ENCODE measurements at places on chromosomes 7 and 10.
A peak's percentile ranks its signal among the peaks of the same experiment; 100 is the strongest.

GRCh38 chr10:114491933-114492332 lies 87.6 kb upstream of the AFAP1L2 start:
- DNase-seq, result no peak

DNA sequence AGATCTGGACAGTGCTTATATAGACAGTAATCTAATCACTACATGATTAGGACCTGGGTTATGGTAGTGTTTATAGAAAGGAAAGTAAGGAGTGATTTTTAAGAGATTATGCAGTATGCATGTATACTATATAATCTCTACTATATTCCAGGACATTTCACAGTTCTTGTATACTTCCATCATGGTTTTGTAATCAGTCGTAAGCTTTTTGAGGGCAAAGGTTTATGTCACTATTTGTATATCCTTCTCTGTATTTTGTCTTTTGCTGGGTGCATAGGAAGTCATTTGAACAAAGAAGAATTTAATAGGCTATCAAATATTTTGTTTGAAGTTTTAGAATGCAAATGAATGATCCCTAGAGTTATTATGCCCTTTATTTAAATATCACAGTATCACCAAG lies 39.2 kb downstream of the RSBN1L start:
- DNase-seq, result no peak

- no peak for DNase-seq
Measured at GRCh38 chr7:50264908-50265307, 39.6 kb upstream of the IKZF1 start.

GRCh38 chr10:4283846-4284610 lies 499.0 kb upstream of the KLF6 start:
- DNase-seq, result no peak

GRCh38 chr10:129725011-129725410 lies 239.1 kb downstream of the EBF3 start:
- DNase-seq, result no peak

GRCh38 chr7:149776848-149777407 lies 3.5 kb upstream of the ZNF467 start:
- no peak for DNase-seq

- DNase-seq, result no peak
Measured at GRCh38 chr10:35211390-35211789, 84.7 kb downstream of the CREM start.

GRCh38 chr7:106243893-106244292 lies 40.9 kb downstream of the NAMPT start:
- no peak for DNase-seq

DNA sequence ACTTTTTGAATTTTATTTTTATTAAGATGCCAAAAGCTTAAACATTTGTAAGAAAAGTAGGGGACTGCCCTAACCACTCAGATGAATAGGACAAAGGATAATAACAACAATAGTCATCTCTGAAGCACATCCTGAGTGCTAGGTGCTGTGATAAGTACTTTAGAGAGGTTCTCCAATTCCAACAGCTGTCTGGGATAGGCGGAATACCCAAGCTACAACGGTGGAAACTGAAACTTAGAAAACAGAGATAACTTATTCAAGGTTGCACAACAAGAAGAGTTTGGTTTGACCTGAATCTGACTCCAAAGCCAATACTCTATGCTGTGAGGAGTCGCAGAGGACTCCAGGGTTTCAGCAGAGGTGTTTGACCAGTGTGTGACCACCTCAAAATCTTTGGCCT lies 2.0 kb downstream of the RTKN2 start:
- DNase-seq, result no peak

GRCh38 chr7:116150588-116150987 lies 59.8 kb upstream of the TES start:
- DNase-seq, result peak; percentile 42

DNA sequence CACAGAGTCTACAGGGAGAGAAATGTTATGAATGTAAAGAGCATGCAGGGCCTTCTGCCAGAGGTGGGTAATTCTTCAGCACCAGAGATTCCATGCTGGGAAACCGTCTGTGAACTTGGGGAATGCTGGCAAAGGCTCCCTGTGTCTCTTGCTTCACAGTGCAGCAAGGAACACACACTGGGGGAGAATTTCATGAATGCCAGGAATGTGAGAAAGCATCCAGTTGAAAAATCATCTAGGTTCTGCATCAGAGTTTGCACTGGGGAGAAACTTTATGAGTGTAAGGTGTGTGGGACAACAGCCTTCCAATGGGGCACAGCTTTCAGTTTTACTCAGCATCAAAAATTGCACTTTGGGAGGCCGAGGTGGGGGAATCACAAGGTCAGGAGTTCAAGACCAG lies 224.3 kb upstream of the IGFBP3 start:
- no peak for DNase-seq

DNA sequence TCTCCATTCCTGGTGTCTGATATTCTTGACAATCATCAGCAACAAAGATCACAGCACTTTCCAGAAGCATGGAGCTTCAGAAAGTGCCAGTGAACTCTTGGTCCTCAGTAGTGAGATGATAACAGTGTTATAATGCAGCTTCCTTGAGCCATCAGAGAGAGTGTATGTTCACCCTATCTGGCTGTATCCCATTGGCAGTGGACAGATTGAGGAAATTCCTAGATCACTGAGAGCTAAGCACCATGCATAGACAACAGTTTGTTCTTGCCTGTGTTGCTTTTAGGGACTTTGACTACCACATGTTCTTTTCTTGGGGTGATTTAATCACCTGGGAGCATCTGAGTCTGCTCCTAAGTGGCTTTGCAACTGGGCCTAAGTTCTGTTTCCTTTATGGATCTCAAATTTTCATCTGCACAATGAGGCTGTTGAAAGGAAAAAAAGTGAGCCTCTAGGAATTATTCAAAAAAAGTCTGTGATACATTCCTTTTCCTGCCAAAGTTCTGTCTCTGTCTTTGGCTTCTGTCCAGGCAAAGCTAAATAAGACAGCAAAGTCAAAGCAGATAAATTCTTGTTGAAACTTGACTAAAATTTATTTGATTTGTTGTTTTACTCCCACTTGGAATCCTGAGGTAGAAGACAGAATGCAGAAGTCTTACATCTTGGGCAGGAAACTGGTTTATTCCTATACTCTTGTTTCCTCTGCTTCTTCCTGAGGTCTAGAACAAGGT lies 14.5 kb upstream of the ZNF282 start:
- DNase-seq, result no peak

DNA sequence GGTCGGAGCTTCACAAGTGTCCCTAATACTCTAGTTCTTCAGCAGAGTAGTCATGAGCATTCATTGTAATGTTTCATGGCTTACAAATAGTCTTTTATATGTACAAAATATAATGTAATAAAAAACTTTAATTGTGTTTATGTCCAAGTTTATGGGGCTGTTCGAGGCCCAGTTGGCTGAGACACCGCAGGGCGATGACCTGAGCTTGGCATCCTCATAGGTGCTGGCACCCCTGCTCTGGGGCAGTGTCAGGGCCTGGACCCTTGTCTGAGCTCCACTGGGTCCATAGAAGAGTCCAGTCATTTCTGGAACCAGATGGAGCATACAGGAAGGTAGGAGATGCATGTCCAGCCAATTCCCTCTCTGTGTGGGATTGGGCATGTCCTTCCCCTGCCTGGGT lies 12.9 kb upstream of the ZMIZ1 start:
- no peak for DNase-seq

DNA sequence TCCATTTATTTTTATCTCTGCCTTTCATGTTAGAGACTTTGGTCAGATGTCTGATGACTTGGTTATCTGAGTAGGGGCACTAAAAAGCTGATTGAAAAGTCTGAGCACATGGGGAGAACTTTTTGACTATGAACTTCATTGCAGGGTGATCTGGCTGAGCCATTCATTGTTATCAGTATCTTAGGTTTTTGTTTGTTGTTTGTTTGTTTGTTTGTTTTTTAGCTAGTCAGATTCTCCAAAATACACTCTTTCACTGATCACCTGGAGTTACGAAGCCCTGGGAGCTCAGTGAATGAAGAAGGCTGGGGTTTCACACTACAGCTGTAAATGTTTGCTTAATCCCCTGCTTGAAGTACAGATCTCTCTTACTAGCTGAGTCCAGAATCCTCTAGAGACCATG lies 28.6 kb upstream of the DLG5 start:
- no peak for DNase-seq

- DNase-seq, result no peak
Measured at GRCh38 chr10:49081547-49082275, 33.6 kb downstream of the VSTM4 start.

DNA sequence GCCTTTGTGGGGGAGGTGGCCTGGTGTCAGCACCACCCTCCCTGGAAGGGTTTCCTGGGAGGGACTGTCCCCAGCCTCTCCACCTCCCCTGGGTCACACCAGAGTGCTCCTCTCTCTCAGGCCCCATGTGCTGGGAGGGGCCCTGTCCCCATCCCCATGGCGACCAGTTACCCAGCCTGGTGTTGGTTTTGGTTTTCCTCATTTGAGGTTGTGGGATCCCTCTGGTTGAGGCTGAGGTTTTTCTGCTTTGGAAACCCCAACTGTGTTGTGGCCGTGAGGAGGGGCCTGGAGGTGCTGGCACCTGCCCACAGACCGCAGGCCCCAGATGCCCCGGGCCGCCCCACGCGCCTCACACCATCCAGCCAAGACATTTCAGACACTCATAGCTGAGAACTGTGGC lies 106.3 kb downstream of the GRK5 start:
- peak; percentile 48 for DNase-seq

- DNase-seq, result no peak
Measured at GRCh38 chr7:147539685-147540084, 1050.9 kb upstream of the C7orf33 start.

- no peak for DNase-seq
Measured at GRCh38 chr10:33031815-33032653, 74.0 kb upstream of the ITGB1 start.

DNA sequence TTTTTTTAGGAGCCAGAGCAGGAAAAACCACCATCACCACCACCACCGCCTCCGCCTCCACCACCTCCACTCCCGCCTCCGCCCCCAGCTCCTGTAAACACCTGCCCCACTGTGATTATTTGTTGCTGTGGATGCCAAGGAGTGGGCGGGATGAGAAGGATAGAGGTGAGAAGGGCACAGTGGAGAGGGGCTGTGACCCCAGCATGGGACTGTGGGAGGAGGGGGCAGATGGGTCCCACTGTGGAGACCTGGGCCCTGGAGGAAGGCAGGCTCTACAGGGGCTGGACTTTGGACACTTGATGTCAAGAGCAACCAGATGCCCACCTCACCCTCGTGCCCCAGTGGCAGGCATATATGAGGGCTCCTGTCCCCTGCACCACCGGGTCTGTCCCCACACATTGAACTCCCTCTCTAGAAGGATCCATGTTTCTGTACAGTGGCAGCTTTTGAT lies 24.7 kb downstream of the ANTXRL start:
- DNase-seq, result no peak

- DNase-seq, result no peak
Measured at GRCh38 chr7:46544396-46545008, 623.4 kb upstream of the IGFBP3 start.

- no peak for DNase-seq
Measured at GRCh38 chr7:71243736-71244410, 111.9 kb downstream of the GALNT17 start.

DNA sequence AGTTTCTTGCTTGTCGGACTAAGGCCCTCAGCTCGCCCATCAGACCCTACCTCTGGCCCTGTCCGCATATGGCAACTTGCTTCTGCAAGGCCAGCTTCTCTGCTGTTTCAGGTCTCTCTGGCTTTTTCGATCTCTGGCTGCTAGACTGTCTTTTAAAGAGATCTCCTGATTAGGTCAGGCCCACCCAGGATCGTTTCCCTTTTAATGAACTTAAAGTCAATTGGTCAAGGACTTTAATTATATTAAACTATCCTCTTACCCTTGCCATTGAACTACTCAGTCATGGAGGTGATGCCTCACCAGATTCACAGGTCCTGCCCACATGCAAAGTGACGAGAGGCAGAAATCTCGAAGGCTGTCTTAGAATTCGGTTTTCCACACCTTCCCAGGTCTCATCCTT lies 670.9 kb downstream of the GATA3 start:
- DNase-seq, result no peak

DNA sequence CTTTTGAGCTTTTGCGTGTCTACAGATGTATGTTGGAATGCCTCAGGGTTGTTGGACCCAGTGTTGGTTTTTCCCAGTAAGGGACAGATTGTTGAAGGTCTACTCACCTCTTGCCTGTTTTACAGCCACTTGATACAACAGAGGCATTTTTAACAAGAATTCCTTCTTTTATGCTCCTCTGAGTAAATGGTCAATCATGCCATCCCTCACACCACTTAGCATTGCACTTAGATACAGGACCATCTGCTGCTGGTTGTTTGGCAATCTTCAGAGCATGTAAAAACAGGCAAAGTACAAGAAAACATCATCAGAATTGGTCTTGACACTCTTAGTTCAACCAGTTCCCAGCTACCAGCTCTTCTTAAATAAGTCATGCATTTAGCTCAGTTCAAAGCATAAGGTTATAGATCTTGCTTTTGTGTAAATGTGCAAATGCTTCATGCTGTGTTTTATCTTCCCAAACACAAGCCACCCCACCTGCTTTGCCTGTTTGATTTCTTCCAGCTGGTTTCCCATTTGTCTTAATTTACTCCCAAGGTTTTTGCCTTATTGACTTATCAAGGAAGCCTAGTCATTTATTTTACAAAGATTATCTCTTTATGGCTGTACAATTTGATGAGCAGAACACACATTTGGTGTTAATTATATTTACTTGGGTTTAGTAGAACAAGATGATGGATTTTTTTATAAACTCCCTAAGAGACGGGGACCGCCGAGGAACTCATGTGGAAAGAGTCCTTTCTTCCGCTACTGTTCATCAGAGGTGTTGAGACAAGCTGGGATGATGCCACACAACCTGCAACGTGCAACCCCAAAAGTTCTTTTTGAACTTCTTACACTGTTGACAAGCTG lies 136.6 kb downstream of the AHR start:
- DNase-seq, result no peak

- no peak for DNase-seq
Measured at GRCh38 chr10:131758939-131759301, 141.9 kb upstream of the PPP2R2D start.

DNA sequence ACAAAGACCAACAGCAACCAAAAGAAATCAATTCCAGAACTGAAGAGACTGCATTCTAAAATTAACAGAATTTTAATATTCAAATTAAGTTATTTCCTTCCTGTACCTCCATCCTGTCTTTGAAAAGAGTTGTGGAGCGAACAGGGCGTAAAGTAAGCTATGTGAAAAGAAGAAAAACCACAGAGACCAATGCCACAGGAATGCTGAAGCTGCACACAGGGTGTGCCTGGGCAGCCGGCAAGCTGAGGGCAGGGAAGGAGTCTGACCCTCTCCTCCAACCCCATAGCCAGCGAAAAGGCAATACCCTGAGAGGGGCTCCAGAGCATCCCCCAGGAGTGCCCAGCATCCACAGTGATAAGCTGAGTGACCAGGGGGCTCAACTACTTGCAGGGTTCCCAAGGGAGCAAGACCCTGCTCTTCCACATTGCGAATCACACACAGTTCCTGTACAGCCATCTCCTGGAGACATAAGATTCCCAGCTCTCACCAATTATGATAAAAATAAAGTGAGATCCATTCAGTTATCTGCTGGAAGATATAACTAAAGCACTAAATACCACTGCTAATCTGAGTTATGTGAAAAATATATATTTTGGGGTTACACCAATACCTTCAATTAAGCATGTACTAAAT lies 93.8 kb downstream of the PARD3 start:
- no peak for DNase-seq

- no peak for DNase-seq
Measured at GRCh38 chr7:115124409-115124939, 202.6 kb downstream of the MDFIC start.

- DNase-seq, result no peak
Measured at GRCh38 chr7:111202321-111202720, 111.4 kb downstream of the LRRN3 start.
